ENCODE measurements at places on chromosomes 5 and 9.

DNA sequence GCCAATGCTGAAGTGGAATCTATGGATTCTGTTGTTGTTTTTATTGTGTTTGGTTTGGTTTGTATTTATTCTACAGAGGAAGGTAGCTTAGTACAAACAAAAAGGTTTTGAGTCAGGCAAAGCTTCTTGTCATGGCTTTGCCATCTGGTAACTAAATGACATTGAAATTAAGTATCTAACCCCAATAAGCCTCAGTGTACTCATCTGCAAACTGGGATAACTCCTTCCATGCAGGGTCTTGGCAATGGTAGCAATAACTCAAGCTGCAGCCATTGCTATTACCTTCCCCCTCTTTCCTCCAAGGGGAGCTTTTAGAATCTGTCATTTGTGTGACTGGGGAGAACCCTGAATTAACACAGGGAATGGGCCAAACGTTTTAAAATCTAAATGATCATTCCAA is 79.7 kb downstream of the PLAC8L1 start:
- DNase-seq = no peak

DNA sequence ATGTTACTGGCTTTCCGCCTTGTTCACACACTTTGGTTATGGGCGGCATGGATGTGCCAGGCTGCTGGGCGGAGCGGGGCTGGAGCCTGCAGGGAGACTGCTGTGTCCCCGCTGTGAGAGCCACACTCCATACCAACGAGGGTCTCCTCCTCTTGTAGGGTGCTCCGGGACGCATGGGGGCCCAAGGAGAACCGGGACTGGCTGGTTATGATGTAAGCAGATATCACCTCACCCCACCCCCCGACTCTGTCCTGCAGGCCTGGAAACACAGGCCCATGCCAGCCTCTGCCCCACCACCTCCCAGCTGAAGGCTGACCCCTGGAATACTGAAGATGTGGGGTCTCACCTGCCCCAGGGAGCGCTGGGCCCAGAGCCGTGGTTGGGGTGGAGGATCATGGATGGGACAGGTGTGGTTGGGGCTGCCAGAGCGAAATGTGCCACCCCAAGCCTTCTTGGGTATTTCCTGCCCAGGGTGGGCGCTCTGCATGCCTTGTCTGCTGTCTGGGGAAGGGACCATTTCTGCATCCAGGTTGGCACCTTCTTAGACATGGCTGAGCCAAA is 39.3 kb upstream of the ORM1 start:
- no peak for DNase-seq

- no peak for DNase-seq
Measured at GRCh38 chr9:13929013-13929412, 384.9 kb downstream of the NFIB start.

- no peak for DNase-seq
Measured at GRCh38 chr9:77731008-77731698, 83.0 kb upstream of the GNA14 start.

DNA sequence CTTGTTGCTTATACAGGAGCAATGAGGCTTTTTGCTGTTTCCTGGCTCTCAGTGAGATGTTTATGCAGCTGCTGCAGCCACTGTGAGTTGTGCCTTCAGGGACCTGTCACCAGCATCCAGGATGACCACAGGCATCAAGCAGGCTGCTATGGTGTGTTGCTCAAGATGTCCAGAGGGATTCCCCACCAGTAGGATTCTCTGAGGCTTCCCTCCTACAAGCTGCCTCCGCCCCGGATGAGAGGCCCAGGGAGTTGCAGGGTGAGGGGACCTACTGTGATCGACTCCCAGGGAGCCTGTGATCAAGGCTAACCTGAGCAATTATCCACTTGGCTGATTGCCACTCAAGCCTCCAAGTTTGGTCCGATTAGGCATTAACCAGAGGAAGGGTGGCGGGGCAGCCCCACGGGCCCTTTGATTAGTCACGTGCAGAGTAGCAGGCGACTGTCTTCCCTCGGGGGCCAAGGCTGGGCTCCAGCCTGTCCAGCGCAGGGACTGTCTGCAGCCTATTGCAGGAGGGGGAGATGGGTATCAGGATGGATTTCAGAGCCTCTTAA is 1.8 kb upstream of the FAT2 start:
- no peak for DNase-seq

DNA sequence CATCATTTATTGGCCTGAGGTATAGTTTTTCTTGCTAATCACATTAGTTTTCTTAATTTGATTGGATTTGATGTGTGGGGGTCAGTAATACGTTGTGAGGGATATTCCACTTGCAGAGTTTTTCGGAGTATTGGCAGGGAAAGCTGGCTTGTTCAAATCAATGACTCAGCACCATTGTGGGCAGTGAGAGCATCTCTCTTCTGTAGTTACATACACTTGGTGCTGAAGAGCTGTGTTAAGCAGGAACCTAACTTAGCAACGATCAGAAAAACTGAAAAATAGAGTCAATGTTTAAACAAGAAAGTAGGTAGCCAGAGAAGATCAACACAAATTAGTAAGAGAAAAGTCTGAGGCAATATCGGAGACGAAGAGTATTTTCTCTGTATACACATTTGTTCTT is 344.6 kb upstream of the EDIL3 start:
- no peak for DNase-seq

GRCh38 chr5:17991775-17992174 is 357.5 kb downstream of the TAF11L14 start:
- peak; percentile 68 for DNase-seq

GRCh38 chr9:115690786-115691496 is 462.6 kb upstream of the PAPPA start:
- DNase-seq = no peak

DNA sequence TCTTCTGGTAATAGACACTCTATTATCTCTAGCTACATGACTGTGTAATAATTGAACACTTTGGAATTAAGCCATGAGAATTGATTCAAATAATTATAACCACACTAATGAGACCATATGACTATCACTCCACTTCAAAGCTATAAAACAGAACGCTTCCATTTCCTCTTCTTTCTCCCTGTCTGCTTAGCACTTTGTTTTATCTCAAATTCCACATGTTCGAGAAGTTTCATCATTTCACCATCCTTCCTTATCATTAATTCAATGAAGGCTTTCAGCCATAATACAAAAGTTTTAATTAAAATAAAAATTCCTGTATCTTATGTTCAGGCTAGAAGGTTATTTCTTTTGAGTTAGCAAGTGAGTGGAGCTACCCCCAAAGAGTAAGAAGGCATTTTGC is 7.4 kb upstream of the DCTN4 start:
- DNase-seq = no peak

- DNase-seq = no peak
Measured at GRCh38 chr9:131815970-131816873, 76.3 kb upstream of the RAPGEF1 start.

GRCh38 chr5:148514344-148514743 is 130.6 kb downstream of the FBXO38 start:
- DNase-seq = no peak

DNA sequence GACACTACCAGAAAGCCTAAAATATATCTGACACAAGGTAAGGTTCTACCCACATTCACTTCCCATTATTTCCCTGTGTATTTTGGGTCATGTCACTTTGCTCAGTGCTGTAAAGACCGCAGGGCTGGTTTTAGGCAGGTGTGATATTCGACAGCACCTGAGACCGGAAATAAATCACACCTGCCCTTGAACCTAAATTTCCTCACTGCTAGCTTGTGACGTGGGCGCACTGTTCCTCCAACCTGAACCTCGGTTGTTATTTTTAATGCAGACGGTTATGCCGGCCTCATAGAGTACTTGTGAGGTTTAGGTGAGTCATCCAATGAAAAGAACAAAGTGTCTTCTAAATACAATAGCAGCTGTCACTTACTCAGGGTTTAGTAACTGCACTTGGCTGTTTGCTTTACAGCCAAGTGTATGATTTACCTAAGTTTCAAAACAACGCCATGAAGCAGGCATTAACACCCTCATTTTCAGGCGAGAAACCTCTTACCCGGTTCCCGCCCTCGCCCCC is 20.7 kb upstream of the ZNF782 start:
- no peak for DNase-seq

DNA sequence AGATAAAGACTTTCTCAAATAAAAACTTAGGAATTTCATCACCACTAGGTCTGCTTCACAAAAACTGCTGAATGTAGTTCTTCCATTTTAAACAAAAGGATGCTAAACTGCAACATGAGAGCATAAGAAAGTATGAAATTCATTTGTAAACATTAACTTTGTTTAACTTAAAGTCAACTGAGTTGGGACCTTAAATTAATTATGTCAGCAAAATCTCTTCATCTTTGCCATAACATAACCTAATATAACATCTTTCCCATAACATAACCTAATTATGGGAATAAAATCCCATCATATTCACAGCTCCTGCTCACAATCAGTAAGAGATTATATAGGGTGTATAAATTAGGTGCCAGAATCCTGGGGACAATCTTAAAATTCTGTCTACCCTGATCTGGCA is 78.8 kb upstream of the PCSK5 start:
- DNase-seq = no peak

GRCh38 chr9:69801989-69802388 is 18.6 kb upstream of the CFAP95 start:
- DNase-seq = no peak

- no peak for DNase-seq
Measured at GRCh38 chr9:3903273-3903672, 377.5 kb upstream of the RFX3 start.

DNA sequence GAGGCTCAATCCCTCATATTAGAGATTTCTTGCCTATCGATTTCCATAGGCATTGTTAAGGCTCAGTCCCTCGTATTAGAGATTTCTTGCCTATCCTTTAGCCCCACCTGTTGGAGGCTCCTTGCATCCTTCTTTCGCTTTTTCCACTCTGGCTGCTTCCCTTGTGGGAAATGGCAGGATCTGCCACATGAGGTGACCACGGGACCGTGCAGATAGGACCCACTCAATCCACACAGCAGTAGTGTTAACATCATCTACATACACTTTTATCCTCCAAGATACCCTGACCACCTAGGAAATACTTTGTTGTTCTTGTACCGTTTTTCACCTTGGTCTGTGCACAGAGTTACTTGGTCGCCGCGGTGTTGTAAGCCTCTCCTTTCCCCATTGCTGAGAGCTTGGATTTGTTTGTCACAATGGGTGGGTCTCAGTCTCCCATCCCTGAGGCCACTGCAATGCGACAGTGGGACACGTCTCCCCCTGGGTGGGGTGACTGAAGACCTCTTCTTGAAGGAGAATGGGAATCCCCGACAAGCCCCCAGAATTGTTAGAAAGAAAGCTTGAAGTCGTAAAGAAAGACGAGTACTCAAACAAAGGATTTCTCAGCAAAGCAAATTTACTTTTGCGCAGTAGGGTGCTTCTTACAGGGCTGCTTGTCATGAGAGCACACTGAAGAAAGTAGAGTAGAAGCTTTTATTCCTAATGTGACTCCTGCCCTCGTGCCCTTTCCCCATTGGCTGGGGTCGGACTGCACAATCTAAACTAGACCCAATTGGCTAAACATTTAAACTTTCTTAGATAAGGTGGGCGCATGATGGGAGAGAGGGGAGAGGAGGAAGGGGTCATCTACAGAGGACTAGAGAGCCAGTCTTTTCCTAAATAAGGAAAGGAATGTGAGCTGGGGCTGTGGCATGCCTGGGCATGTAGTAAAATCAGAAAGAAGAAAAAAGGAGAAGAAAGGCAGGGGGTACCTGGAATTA is 19.8 kb downstream of the IFT74 start:
- DNase-seq = peak; percentile 48

- DNase-seq = no peak
Measured at GRCh38 chr9:116490321-116490720, 196.8 kb upstream of the TRIM32 start.

DNA sequence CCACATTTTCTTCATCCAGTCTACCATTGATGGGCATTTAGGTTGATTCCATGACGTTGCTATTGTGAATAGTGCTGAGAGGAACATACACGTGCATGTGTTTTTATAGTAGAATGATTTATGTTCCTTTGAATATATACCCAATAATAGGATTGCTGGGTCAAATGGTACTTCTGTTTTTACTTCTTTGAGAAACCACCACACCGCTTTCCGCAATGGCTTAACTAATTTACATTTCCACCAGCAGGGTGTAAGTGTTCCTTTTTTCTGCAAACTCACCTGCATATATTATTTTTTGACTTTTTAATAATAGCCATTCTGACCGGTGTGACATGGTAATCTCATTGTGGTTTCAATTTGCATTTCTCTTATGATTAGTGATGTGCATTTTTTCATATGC is 82.2 kb upstream of the RFX3 start:
- no peak for DNase-seq

GRCh38 chr9:20477940-20478620 is 144.2 kb downstream of the MLLT3 start:
- DNase-seq = no peak

GRCh38 chr9:116604251-116604650 is 82.9 kb upstream of the TRIM32 start:
- no peak for DNase-seq

- DNase-seq = peak; percentile 49
Measured at GRCh38 chr5:111635151-111635902, 121.7 kb downstream of the NREP start.

DNA sequence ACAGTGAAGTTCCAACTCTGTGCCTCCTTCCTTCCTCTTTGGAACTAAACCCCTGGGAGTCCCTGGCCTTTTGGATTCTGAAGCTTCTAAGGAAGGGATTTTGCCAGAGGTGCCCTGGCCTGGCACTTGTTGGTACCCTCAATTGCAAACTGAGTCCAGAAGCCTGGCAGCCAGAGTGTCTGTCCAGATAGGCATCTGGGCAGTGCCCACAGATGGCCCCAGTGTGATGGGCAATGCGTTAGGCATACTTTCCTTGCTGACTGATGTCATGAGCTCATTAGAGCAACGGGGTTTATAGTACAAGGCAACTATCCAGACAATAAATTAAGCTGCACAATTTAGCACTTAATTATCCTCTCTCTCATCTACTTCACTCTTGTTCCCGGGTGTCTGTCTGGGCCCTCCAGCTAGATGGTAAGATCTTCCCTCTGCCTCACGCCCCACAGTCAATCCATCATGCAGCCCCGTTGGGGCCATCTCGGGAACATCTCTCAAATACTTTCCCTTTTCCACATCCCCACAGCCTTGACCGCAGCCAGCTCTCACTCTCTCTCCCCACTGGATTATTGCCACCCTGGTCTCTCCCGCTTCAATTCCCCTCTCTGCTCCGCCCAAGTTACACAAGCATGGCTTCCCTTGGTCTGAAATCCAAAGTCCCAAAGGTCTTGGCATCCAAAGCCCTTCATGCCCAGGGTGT is 157.5 kb upstream of the SMIM23 start:
- DNase-seq = no peak

- DNase-seq = no peak
Measured at GRCh38 chr5:905139-905642, 12.5 kb downstream of the TRIP13 start.

DNA sequence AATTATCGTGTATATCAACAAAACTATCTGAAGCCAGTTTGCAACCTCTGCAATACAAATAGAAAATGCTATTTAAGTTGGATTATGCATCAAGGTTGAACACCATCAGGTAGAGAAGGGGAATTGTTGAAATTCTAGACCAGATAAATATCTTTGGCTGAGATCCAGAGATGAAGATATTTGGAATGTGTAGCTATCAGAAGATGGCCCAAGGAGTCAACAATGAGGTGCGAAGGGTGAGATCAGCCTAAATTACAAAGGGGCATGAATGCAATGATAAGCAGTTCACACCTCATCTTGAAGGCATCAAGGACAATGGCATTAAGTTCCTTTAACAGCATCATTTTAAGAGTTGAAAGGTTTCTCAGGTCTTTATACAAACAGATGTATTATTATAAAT is 572.1 kb upstream of the DMAC1 start:
- DNase-seq = no peak

GRCh38 chr9:23779220-23779619 is 46.8 kb downstream of the ELAVL2 start:
- no peak for DNase-seq
